Activated CD4-positive, alpha-beta T cell treated with anti-CD3 and anti-CD28 coated beads, Interleukin-10, Interleukin-2, amounts not matched to agents 100 ng/mL and 50 ng/mL, durations not matched to agents 16 hours and 8 hours (primary cell): ENCODE measurements at places on chromosomes 1 and 21.

DNA sequence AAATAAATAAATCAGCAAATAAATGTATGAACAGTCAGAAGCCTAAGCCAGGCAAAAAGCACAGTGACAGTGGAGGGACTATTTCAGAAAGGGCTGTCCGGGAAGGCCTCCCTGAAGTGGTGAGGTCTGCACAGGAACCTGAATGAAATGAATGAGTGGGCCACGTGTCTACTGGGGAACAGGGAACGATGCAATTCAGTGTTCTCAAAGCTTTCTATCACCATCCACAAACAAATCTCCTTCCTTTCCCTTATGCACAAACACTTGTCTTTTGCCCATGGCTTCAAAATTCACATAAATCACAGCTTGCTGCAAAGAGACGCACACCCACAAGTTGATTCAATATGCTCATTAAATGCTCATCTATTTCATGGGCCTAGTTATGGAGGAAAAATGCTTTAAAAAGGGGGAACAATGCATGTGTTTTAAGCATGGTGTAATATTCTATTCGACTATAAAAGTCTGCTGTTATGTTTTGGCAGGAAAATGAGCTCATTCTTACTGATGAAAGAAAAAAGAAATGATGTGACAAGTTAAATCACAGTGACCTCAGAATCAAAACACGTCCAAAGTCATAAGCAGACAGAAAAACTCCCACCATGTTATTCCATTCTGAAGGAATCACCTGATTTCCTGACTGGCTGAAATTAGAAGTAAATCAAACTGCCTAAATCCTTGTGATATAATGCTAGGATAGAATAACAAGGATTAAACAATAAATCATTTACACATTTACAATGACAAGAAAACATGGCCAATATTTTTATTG is 21.6 kb downstream of the URB1 start:
- no peak for DNase-seq

- DNase-seq = no peak
Observed at GRCh38 chr1:67759692-67760029, 73.6 kb downstream of the GNG12 start.

- DNase-seq = no peak
Observed at GRCh38 chr1:32208469-32208868, 420 bp upstream of the DCDC2B start.

DNA sequence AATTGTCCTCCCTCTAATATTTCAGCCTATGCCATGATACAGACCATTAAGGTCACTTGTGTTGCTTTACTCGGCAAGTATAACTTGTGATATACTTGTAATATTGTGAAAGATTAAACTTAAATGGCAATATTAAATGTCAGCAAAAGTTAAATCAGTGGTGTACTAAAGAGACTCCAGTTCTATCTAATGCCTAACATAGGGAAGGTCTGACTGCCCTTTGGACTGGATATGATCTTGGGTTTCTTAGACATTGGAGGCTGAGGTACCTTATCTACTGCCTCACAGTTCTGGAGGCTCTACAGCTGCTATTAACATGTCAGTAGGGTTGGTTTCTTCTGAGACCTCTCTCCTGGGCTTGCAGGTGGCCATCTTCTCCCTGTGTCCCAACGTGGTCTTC is 89.9 kb downstream of the MT1HL1 start:
- no peak for DNase-seq

GRCh38 chr1:41580520-41581172 is 96.2 kb upstream of the EDN2 start:
- no peak for DNase-seq

GRCh38 chr1:91141858-91142257 is 120.0 kb upstream of the ZNF644 start:
- DNase-seq = no peak

DNA sequence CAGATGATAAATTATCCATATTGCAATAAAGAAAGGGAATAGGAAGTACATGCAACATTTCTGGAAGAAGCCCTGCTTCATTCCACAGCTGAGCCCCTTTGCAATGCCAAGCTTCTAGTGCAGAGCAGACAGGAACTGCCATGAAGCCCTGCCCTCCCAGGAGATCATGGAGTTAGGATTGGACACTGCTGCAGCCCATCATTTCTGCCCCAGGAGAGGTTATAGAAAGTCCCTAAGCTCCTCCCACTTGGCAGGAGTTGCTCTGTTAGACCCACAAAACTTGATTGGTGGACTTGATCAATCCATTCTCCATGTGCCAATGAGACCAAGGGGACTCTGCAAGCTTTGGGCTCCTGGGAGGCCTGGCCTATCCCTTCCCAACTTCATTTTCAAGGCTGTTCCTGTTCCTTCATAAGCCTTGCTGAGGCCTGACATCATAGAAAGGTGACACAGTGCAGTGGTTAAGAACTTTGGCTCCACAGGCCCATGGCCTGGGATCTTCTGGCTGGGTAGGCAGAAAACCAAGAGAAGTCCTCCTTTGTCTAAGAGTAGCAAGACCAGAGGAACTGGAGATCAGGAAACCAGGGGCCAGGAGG is 1.3 kb upstream of the LAPTM5 start:
- DNase-seq = peak; percentile 64

DNA sequence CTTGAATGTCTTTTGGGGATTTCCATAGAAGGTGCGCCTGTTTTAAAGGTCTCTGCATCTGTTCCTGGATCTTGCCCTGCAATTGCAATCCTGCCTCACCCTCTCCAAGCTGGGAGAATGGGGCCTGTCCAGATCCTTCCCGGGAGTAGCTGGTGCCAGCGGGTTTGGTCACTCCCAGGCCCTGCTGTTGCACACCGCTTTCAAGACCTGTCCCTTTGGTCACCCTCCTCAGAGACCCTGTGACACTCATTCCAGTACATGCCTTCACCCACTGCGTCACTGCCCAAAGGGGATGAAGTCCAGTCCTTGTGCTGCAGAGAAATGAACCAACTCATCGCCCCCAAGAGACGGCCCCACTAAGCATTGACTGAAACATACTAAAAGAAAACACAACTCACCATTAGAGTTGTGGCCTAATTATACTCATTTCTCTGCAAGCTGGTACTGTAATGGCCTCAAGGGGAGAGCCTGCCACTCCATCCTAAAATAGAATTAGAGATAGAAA is 1.9 kb upstream of the IRF2BP2 start:
- no peak for DNase-seq

DNA sequence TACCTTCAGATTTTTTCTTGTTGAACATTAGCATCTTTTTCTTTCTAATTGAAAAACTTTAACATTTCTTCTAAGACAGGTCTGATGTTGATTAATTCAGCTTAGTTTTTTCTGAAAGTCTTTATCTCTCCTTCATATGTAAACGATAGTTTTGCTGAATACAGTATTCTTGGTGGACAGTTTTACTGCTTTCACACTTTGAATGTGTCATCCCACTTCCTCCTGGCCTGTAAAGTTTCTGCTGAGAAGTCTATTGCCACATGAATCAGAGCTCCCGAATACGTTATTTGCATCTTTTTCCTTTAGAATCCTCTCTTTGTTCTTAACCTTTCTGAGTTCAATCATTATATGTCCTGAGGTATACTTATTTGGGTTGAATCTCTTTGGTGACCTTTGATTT is 344.2 kb downstream of the OLFM3 start:
- no peak for DNase-seq

DNA sequence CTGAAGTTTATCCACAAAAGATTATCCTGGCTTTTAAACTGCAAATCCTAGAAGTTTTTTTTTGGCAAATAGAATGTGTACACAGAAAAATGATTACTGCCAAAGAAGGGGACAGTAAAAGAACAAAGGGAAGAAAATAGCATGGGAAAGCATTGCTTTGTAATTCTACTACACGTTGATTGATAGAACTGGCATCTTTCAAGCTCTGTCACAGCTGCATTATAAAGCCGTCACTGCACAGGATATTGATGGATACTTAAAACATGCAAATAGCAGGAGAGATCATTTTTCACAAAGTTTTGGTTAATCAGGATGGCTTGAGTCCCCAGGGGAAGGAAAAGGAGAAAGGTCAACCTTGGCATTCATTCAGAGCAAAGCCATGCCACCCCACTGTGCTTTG is 183.7 kb upstream of the RRP15 start:
- DNase-seq = no peak

- DNase-seq = no peak
Observed at GRCh38 chr1:198199105-198199504, 42.3 kb downstream of the NEK7 start.

DNA sequence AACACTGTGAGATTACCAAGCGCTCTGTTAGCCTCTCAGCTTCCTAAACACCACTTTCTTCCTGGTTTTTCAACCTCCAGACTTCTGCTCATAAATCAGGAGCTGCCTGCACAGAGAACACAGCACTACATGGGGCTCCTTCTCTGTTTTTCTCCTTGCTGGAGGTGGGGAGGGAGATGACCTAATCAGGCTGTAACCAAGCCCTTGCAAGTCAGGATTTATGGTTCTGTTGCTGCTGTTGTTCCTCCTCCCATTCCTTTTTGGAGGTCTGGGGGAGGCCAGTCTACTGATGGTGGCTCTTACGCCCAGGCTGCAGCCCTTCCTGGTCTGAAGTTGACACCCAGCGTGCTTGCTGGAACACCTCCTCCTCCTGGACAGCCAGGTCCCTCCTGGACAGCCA is 80.9 kb upstream of the AJAP1 start:
- DNase-seq = no peak

- DNase-seq = no peak
Observed at GRCh38 chr1:3308053-3308452, 146.4 kb upstream of the ARHGEF16 start.

DNA sequence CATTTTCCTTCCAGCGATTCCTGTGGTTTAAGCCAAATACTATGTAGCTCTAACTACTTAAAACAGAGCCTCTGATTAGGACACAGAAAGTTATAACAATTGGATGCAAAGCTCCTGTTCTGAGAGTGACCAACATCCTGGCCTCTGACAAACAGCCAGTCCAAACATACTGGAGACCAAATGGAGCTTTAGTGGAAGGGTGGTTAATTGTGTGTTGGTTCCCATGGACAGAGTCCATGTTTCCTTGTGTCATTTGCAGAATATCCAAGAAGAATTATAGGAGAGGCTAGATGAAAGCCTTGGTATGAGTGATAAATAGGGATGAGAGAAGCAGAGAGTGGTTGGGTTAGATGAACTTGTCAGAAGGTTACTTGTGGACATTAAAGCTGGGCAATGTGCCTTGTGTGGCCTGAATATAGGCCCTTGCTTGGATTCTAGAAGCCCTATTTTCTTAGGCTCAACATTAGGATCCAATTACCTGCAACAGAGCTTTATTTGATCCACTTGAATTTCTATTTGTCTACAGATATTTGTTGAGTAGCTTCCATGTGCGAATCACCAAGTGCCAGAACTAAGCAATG is 180.5 kb upstream of the GORAB start:
- no peak for DNase-seq

DNA sequence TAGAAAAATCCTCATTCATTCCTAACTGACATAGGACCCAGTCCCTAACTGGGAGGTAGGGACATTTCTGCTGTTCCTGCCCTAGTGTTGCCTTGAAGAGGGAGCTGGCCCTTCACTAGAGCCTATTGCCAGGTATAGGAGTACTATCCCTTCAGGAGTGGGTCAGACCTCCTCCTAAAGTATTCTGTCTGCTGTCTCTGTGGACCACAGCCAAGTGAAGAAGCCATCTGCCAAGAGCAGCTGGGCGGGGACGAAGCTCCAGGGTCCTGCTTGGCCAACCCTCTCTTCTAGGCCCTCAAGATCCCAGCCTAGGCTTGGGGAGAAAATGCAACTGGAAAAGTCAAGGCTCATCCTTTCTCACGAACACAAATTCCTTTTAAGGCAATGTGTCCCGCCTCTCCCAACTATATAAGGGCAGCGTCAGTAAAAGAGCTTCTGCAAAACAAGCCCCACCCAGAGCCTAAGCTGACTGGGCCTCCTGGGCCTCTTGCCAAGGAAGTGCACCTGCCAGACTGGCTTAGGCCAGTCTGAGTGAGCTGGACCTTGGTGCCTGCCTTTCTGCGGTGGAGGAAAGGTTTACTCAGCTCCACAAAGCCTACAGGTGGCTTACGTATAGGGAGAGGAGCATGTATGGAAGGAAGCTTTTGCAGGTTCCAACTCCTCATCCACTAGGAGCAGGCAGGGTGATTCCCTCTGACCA is 638 bp upstream of the TUFT1 start:
- peak; percentile 42 for DNase-seq

GRCh38 chr1:155946633-155947219 is 5.3 kb downstream of the RXFP4 start:
- no peak for DNase-seq

DNA sequence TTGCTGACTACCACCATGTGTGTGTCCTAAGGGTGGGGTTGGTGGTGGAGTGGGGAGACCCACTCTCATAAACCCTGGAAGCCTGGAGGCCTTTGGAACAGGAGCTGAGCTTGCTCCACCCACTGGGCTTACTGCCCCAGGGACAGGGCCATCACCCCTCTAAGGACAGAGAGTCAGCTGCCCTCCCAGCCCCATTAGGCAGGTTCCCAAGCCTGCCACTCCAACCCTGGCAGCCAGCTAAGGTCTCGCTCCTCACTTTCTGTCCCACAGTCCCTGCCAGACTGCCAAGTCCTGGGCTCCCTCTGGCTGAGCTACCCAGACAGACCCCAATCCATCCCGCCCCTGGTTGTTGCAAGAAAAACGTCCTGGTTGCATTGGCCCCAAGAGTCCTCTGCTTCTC is 3.8 kb downstream of the NT5C1A start:
- no peak for DNase-seq

GRCh38 chr1:243748706-243749283 is 101.2 kb downstream of the AKT3 start:
- peak; percentile 74 for DNase-seq

DNA sequence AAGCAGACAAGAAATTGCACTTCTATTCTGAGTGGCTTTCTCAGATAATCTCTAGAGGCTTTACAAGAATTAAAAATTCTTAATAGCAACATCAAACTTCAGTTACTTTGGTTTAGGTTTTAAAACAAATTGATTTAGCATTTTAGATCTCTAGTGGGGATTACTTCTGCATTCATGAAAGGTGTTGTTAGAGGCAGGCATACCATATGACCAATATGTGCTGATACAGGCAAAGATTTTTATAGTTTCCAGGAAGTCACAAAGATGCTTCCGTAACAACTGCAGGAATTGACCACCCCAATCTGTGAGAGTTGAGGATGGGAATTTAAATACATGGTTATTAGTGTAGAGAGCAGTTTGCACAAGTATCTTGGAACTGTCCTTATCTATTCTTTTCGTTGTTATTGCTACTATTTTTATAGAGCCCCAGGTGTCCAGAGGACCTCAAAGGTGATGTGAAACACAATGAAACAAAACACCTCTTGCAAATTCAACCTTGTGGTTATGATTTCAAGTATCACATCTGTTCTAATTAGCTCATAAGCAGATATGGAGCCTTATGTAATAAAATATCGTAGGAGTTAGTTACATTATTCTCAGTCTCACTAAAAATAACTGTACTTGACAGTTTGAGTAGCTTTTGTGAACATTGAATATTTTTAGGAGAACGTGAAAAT is 512.7 kb upstream of the ADGRL4 start:
- no peak for DNase-seq

DNA sequence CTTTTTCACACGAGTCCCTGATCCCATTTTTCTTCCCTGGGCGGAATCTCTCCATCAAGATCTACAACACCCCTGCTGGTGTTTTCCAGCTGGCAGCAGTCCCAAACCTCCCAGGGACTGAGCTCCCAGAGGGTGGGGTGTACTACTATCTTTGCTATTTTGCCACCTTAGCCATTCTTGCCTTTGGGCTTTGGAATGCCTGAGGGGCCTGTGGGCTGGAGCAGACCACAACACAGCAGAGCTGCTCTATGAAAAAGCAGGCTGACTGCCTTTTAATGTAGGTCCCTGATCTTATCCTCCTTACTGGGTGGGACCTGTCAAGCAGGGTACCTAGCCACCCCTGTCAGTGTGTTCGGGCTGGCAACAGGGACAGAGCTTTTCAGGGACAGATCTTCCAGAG is 91.9 kb downstream of the KCNT2 start:
- no peak for DNase-seq

GRCh38 chr1:198680174-198680875 is 41.5 kb downstream of the PTPRC start:
- DNase-seq = no peak
